ENCODE measurements at places on chromosomes 4 and X. TPM values are rescaled to one million over a fixed set of nuclear protein-coding genes. Genes with fewer than 3 reads are reported as not detected.

TMEM154 gene
- 9.8 TPM for total RNA-seq

ART3 gene
- total RNA-seq: not detected

- peaks cover 5% of the 10 kb centered on the region for H3K36me3 ChIP-seq
- no peaks in the 10 kb centered on the region for H3K27me3 ChIP-seq
- peak; percentile 66 for DNase-seq
- peak overlapping the region; percentile 41 for H3K27ac ChIP-seq
- H3K4me3 ChIP-seq: no peak overlapping the region
Observed at GRCh38 chr4:40205259-40206198, 8.7 kb downstream of the RHOH start.

- H3K27ac ChIP-seq: peak within 1 kb of the TSS; percentile 16
- H3K4me3 ChIP-seq: peak within 1 kb of the TSS; percentile 56
- no peaks in the 10 kb centered on the region for H3K27me3 ChIP-seq
Observed at GRCh38 chr4:973431-974397, at the start of gene DGKQ. DGKQ (minus strand) TSS chr4:973569; CDS start chr4:973482, 87 bp downstream.

FNIP2 gene
- 19.4 TPM for total RNA-seq

PLAC8 gene
- 821 TPM for total RNA-seq

DNA sequence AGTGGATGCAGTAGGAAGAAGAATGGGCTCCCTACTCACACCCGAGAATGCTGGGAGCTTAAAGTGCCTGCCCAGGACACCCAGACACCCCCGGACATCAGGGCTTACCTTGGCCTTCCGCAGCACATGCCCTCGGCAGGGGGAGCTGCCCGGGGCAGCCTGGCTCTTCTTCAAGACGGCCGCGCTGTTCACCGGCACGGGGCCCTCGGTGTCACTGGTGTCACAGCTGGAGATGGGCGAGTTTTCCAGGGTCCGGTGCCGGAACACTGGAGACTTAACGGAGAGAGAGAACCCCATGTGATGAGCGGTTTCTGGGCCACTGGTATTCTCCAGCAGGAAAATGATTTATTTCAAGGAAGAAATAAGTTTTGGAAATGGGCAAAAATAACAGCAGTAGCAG is 170.9 kb downstream of the AFAP1 start:
- DNase-seq: no peak
- H3K36me3 ChIP-seq: no peaks in the 10 kb centered on the region
- H3K4me1 ChIP-seq: peaks cover 7% of the 10 kb centered on the region
- no peak overlapping the region for H3K27ac ChIP-seq
- H3K27me3 ChIP-seq: no peaks in the 10 kb centered on the region

GRCh38 chr4:107853444-107854355 is 29.0 kb downstream of the SGMS2 start:
- no peak overlapping the region for H3K4me3 ChIP-seq
- peaks cover 2% of the 10 kb centered on the region for H3K27me3 ChIP-seq
- no peaks in the 10 kb centered on the region for H3K4me1 ChIP-seq
- no peak for DNase-seq
- no peak overlapping the region for H3K27ac ChIP-seq
- H3K36me3 ChIP-seq: no peaks in the 10 kb centered on the region

COX7B2 gene
- total RNA-seq: not detected

DNA sequence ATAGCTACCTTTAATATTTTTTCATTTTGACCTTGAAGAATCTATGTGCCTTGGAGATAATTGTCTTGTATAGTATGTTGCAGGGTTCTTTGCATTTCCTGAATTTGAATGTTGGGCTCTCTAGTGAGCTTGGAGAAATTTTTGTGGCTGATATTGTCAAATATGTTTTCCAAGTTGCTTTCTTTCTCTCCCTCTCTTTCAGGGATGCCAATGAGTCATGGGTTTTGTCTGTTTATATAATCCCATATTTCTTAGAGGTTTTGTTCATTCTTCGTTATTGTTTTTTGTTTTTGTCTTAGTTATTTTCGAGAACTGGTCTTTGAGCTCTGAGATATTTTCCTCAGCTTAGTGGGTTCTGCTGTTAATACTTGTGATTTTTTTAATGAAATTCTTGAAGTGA is 20.7 kb downstream of the RAB40AL start:
- H3K36me3 ChIP-seq: no peaks in the 10 kb centered on the region
- H3K4me1 ChIP-seq: no peaks in the 10 kb centered on the region
- DNase-seq: no peak

DNA sequence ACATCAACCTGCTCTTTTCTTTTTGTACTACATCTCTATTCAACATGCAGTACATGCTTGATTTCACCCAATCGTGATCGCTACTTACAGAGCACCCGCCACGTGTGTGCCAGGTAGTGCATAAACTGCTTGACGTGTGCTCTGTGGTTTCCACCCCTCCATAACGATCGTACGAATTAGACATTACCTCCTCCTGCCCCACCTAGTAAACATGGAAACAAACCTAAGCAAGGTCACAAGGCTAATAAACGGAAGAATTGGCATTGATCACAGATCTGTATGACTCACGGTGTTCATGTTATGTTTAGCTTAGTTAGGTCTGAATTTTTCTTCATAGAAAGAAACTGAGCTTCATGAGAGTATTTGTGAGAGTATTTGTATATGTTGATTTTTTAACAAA is 64.1 kb downstream of the STX18 start:
- no peaks in the 10 kb centered on the region for H3K4me1 ChIP-seq
- DNase-seq: no peak
- H3K36me3 ChIP-seq: no peaks in the 10 kb centered on the region
- H3K27me3 ChIP-seq: no peaks in the 10 kb centered on the region
- no peak overlapping the region for H3K27ac ChIP-seq
- no peak overlapping the region for H3K4me3 ChIP-seq

GRCh38 chr4:172061204-172061603 is 248.0 kb downstream of the GALNTL6 start:
- no peaks in the 10 kb centered on the region for H3K4me1 ChIP-seq
- no peaks in the 10 kb centered on the region for H3K27me3 ChIP-seq
- no peaks in the 10 kb centered on the region for H3K36me3 ChIP-seq
- no peak overlapping the region for H3K4me3 ChIP-seq
- no peak for DNase-seq
- no peak overlapping the region for H3K27ac ChIP-seq

GRCh38 chr4:87975466-87975865 is at the start of gene SPP1:
SPP1 (plus strand) TSS chr4:87975714; CDS start chr4:87976896, 1,182 bp downstream.
- no peak for DNase-seq
- peaks cover 32% of the 10 kb centered on the region for H3K27me3 ChIP-seq
- no peak within 1 kb of the TSS for H3K27ac ChIP-seq
- peaks cover 4% of the 10 kb centered on the region for H3K4me1 ChIP-seq
- H3K36me3 ChIP-seq: no peaks in the 10 kb centered on the region
- H3K4me3 ChIP-seq: no peak within 1 kb of the TSS

DNA sequence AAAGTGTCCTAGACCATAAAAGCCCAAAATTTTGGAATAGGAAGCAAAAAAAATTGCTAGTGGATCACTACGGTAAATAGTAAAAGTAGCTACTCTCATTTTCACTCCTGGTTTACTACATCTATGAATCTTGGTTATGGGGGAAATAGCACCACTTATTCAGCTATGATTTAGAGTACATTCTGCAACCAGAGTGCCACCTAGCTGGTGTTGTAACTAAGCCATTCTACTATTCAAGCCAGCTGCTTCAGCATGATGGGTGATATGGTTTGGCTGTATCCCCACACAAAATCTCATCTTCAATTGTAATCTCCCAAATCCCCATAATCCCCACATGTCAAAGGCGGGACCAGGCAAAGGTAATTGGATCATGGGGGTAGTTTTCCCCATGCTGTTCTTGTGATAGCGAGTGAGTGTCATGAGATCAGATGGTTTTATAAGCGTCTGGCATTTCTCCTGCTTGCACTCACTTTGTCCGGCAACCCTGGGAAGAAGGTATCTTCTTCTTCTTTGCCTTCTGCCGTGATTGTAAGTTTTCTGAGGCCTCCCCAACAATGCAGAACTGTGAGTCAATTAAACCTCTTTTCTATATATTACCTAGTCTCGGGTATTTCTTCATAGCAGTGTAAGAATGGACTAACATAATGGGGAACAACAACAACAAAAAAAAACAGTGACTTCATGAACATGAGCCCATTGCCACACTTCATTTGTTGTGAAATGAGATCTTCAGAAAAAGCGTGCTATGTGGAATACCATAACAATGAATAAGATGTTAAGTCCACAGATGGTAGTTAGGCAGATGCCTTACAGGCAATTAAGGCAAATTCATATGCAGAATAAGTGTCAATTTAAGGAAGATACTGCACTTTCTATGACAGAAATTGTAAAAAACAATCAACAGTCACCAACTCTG is 280.1 kb downstream of the PABPC4L start:
- H3K4me3 ChIP-seq: no peak overlapping the region
- H3K27ac ChIP-seq: no peak overlapping the region
- no peaks in the 10 kb centered on the region for H3K4me1 ChIP-seq
- no peaks in the 10 kb centered on the region for H3K36me3 ChIP-seq

IGSF1 gene
- total RNA-seq: not detected

P2RY10 gene
- total RNA-seq: 17.4 TPM
